ENCODE measurements at places on chromosomes 2 and 18.

DNA sequence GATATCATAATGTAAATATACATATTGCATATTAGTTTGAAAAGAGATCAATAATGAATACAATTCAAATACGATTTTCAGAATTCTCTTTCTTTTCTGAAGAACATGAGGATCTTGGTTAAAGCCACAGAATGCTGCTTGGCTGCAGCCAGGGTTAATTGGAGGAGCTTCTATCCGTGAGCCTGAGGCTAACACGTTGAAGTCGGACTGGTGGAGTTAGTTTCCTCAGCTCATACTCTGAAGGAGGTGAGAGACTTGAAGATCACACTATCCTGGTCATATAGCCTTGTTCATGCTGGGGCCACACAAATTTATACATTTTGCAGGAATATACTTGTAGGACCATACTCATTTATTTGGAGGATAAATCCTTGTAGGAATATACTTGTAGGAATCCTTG is 335.8 kb downstream of the TRIB2 start:
- no peak for DNase-seq

DNA sequence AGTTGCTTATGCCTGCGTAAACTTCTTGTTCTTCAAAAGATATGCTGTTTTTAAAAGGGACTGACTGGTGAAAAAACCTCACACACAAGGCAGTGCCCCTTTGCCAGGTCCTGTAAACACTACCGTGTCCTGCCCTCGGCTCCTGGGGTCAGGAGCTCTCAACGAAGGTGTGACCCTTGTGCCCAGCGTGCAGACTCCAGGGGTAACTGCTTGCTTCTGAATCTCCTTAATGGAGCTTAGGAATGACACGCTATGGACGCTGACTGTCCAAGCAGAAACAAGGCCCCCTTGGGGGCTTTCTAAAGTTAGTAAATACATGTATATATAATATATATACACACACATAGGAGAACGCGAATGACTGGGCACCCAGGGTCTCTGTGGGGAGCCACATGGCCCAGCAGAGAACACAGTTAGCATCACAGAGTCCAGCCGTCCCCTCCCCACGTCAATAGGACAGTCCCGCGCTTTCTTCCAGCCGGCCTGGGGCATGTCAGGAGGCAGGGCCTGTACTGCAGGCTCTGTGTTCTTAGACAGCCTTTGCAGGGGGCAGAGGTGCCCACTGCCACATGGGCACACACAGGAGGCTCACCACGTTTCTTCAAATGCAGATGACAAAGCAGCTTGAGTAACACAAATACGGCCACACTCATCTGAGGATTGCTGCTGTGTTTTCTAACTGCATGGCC is 96.1 kb downstream of the HDAC4 start:
- no peak for DNase-seq

DNA sequence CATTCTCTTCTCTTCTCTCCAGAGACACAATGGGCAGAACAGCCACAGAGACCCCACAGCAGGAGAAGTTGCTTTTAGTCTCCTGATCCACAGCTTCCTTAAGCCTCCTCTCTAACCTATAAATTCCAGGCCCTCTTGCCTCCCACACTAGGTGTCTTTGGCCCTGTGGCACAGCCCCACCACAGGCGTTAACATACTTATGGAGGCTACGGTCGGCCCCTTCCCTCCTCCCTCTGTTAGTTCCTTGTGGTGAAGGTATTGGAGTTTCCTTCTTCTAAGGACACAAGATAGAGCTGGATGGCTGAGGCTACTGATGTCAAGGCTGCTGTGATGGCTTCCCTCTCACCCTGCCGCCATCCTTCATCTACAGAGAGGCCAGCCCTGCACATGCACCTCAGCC is 123.5 kb upstream of the ACAA2 start:
- DNase-seq = no peak

DNA sequence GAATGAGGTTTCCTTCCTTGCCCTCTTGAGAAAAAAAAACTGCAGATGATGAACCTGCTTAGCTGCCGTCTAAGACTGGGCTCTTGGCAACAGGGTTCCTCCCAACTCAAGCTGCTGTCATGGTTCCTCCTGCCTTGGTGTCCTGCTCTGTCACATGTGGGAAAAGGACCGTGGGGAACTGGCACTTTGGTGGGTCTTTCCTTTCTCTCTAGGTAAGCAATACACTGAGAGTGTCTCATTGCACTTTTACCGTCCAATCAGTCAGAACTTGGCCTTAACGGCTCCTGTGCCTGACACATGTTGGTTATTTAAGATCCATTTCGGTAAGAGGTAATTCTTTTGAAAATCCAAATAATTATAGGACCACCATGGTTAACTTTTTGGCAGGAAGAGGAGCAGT is 60.8 kb upstream of the RNF152 start:
- no peak for DNase-seq

- DNase-seq = no peak
Observed at GRCh38 chr18:79923896-79924585, 27.4 kb downstream of the SLC66A2 start.

DNA sequence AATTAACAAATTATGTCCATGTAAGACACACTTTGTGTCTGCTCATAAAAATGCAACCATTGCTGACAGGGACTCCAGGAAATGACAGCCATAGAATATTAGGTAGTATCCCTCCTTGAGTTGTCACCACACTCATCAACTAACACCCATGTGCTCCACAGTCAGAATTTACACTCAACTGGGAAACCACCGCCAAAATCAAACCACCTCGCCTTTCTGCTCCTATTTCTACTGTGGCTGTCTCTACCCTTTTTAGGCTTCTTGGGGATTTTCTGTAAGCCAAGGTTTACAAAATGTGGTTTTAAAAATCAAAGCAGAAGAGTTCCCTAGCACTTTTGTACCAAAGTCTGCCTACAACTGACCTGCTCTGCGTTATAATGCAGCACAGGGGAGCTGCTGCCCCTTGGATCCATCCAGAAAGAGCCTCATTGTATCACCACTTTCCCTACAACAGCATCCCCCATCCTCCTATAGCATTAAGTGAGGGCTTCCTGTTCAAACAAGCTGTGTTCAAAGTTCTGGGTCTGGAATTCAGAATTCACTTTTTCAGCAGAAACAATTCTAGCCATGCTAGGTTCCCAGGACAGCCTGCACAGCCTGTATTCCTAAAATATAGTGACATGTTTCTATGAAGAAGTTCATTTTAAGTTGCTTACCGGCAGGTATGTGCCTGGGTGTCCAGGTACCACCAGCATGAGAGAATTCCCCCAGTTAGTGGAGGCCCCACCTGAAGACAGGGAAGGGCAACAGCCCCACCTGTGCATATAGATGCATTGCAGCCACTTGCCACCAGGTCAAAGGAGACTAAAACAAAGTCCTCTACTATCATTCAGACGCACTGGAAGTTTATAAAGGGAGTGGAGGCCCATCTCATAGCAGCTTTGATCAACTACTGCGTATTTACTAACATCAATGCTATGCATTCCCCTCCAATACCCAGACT is 104.3 kb downstream of the MYO5B start:
- DNase-seq = peak; percentile 3

DNA sequence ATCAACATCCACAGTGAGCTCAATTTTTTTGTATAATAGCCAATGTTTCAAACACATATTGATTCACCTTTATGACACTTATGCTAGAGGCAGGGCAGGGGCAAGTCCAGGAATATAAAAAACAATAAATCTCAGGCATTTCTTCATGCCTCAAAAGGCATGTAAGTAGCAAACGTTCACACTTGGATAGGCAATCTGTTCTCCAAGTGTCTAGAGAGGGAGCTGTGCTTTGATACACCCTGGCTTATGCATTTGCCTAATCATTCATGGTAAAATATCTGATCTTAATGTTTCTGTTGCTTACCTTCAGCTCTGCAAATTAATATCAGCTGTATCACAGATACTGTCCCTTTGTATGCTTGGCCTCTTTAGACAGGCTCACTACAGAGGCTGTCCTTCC is 464.5 kb upstream of the SETBP1 start:
- no peak for DNase-seq

GRCh38 chr2:6211236-6211635 is 519.1 kb downstream of the SOX11 start:
- no peak for DNase-seq

- peak; percentile 30 for DNase-seq
Observed at GRCh38 chr2:165897726-165898125, 55.9 kb downstream of the TTC21B start.

GRCh38 chr2:54038835-54039234 is 68.0 kb upstream of the PSME4 start:
- no peak for DNase-seq

GRCh38 chr18:79218605-79219190 is 149.5 kb downstream of the ATP9B start:
- DNase-seq = no peak

DNA sequence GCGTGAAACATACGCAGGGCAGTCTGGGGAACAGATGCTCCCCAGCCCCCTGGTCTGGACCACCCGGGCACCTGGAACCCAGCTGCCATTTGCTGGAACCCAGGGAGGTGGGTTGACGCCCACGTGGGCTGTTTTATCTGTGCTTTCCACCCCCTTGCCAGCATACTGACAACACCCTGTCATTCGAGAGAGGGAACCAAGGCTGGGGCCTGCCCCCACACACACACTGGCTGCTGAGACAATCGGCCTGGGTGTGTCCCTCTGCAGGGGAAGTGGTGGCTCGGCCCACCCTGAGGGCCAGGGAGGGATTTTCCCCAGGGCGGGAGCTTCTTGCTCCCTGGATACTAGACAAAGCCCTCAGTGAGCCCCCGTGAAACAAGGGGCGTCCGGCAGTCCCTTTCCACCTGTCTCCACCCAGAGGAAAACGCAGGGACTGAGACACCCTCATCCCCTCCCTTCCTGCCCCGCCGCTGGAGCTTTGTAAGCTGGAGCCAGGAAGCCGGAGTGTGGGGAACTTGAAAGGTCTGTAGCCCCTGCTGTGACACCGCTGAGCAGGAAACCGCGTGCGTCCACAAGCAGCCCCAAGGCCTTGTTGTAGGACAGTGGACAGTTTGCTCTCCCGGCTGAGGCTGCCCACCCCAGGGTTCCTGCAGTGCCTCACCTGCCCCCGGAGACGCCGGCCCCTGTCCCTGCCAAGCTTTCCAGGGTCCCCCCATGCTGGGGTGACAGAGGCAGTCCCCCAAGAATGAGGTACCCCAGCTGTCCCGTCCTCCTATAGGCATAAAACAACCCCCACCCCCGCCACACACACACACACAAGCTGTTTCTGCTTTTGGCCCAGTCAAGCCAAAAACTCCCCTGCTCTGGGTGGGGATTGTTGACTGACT is 14.1 kb upstream of the KLF11 start:
- DNase-seq = no peak

GRCh38 chr2:206979922-206980321 is 40.6 kb downstream of the CPO start:
- DNase-seq = no peak

Data from GM12864 (cell line).